Tibial artery (tissue), 4 donors: ENCODE measurements at places on chromosomes 16 and 17.

DNA sequence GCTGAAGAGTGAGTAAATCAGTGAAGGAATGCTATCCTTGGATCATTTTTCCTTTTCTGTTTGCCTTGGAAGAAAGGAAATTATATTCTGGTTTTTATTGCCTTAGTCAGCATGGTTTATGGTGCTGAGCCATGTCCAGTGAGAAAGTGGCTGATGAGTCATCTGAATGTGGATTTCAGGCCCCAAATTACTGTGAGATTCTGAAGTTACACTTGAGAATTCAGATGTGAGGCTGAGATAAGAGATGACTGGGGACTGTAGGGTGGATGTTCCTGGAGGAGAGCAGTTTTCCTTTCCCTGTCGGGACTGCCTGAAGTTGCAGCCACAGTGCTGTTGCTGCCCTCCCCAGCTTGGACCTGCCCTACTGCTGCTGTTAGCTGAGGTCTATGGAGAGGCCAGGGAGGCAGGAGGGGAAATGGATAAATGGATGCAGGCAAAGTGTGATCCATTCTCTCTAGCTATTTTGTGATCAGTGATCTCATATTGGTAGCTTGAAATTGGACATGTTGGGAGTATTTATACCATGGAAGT lies 4.2 kb upstream of the MAP3K14 start:
- no peak for DNase-seq

GRCh38 chr16:11640987-11641817 lies 27.1 kb upstream of the SNN start:
- peak; percentile 54 for DNase-seq

- DNase-seq: no peak
These were observed 22.1 kb upstream of the SPNS2 start for GRCh38 chr17:4476511-4477070.

- no peak for DNase-seq
These were observed 105.8 kb upstream of the METRNL start for GRCh38 chr17:82973456-82974135.

DNA sequence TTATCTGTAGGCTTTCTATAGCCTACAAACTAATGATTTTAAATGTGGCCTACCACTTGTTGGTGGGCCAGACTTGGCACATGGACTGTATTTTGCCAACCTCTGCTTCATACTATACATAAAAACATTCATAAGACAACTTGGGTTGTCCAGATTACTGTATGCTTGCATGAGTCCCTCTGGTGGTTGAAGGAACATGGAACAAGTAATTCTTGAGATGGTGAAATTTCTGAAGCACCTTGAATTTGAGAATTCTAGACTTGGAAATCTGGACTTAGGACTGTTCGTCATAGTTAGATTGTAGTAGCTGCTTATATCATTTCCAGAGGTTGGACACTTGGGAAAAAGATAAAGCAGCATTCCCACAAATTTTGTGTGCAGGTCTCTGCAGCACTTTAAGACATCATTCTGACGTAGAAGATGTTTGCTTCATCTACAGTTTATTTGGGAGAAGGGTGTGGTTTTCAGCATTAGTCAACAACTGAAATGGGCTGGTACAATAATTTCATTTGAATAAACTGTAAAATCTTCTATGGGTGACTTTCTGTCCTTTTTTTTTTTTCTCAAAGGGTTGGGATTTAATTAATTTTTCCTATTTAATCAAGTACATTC lies 31.2 kb downstream of the NFATC3 start:
- no peak for DNase-seq

DNA sequence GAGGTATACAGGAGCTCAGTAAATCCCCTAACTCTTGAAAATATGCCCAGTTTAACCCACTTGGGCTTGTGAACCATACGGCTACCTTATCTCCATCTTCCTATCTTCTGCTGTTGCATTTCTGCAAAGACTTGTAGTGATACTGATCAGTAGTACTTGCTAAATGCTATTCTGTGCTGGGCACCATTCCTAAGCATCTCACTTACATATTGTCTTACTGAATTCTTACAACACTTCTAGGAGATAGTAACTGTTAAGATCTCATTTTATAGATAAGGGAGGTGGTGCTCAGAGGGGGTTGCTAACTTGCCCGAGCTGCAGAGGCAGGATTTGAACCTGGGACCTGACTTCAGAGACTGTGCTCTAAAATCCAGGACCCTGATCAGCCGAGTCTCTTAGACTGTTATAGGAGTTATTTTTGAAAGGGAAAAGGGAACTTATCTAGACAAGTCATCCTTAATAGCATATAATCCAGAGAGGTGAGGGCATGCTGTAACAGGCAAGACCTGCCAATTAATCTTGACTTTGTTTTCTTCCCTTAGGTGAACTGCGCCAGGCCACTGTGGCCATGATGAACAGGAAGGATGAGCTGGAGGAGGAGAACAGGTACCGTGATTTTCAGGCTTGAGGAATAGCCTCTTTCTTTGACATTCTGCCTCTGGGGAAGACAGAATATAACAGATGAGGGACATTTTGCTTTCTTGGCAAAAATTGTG lies 149.7 kb downstream of the SNX29 start:
- no peak for DNase-seq

- no peak for DNase-seq
These were observed 606.4 kb upstream of the SALL1 start for GRCh38 chr16:51757505-51757904.

DNA sequence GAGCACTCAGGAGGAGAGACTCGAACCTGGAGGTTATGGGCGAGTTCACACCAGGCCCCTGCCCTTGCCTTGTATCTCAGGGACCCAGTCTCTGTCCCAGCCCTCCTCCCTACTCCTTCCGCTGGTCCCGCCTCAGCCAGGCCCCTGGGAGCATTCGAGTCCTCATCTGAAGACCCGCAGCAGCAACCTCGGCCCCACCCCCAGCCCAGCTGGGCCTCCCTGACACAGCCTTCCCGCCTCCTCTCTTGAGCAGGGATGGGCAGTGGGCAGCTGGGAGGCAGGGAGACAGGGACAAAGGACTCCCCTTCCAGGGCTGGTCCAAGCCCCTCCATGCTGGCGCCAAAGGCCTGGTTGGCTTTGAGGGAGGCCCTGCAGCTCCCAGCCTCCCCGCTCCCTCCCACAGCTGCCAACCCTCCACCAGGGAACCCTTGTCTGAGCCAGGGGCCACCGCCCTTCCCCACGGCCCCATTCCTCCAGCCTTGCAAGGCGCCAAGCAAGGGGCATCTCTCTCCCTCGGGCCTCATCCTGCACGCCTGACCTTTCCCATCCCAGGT lies 15.4 kb upstream of the ZC3H18 start:
- no peak for DNase-seq

GRCh38 chr16:22614271-22614947 lies 103.7 kb downstream of the NPIPB5 start:
- no peak for DNase-seq

GRCh38 chr17:65657251-65657828 lies 95.9 kb upstream of the AXIN2 start:
- no peak for DNase-seq

GRCh38 chr17:79842136-79842655 lies 3.0 kb upstream of the CBX4 start:
- DNase-seq: no peak

DNA sequence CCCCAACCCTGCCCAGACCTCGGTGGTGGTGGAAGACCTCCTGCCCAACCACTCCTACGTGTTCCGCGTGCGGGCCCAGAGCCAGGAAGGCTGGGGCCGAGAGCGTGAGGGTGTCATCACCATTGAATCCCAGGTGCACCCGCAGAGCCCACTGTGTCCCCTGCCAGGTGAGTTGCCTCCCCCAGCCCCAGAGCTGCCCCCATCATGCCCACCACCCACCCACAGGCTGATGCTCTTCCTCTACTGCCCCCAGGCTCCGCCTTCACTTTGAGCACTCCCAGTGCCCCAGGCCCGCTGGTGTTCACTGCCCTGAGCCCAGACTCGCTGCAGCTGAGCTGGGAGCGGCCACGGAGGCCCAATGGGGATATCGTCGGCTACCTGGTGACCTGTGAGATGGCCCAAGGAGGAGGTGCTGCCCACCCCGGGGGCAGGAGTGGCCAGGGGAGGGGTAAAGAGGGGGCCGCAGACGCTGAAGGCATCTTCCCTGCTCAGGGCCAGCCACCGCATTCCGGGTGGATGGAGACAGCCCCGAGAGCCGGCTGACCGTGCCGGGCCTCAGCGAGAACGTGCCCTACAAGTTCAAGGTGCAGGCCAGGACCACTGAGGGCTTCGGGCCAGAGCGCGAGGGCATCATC lies 8.4 kb downstream of the GALK1 start:
- DNase-seq: peak; percentile 62

DNA sequence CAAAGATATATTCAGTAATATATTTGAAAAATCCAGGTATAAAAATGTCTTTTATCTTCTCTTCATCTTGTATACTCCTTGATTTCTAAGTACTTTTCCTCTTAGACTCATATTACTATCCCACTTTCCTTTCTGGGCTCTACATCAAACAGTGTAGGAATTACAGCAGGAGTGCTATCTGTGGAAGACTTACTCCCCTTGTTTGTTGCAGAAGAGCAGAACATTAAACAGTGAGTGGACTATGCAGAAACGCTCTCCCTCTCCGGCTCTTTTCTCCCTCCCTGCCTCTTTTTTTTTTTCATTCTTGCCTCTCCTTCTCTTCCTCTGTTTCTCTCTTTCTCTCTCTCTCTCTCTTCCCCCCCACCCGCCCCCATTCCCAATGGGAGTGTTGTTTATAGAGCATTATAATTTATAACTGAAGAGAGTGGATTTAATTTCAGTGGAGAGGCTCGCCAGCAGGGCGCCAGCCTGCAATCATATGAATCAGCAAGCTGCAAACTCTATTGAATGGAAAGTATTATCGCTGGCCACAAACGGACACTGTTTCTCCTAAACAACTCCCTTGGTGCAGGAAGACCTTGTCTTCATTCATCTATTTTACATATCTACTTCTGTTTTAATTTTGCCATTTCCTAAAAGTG lies 242.3 kb upstream of the TBX2 start:
- no peak for DNase-seq

GRCh38 chr17:12256380-12256995 lies 235.8 kb downstream of the MAP2K4 start:
- DNase-seq: no peak

DNA sequence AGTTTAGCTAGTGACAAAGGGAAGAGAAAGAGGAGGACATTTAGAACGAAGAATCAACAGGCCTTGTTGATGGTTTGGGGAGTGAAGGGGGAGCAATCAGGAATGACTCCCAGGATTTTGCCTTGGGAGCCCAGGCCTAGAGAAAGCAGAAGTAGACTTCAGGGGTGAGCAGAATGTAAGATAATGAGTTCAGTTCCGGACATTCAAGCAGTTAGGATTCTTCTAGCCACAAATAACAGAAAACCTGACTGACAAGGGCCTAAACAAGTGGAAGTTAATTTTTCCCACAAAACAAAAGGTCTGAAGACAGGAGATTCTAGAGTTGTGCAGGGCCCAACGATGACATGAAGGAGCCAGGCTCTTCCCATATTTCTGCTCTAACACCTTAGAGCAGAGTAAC lies 45.9 kb downstream of the SKAP1 start:
- DNase-seq: no peak

DNA sequence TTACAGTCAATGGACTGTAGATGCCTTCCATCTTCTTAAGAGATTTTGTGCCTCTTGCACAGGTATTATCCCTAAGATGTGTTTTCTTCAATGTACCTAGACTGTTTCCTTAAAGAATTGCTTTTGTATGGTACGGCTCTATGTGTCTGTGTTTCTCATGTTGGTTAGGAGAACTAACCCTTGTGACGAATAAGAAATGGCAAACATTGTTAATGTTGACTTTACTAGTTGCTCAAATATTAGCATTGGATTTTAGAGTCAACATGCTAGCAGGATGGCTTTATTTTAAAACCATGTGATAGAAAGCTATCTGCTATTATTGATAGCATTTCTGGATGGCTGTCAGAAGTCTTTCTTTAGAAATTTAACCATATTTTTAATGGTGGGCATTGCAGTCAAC lies 34.5 kb downstream of the WWOX start:
- DNase-seq: no peak

GRCh38 chr16:8727131-8727806 lies 52.9 kb downstream of the ABAT start:
- no peak for DNase-seq

- no peak for DNase-seq
These were observed 5.6 kb downstream of the WSB1 start for GRCh38 chr17:27299384-27300049.

- no peak for DNase-seq
These were observed 8.2 kb upstream of the RPL27 start for GRCh38 chr17:42989726-42990652.

- DNase-seq: no peak
These were observed 27.2 kb downstream of the CDR2 start for GRCh38 chr16:22347100-22347820.

DNA sequence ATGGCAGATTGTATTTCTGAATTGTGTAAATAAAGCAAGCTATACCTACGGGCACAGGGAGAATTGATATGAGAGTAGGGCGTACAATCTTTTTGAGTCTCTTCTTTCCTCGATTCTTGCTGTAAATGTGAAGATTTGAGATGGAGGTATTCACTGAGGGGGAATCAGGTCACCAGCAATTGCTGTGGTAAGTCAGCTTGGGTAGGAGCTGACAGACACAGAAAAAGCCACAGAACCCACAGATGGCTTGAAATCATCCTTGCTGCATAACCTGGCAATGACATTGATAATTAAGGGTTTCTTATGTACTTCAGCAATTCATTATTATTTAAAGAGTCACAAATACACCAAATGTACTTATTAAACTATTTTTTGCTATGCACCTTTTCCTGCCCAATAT lies 164.2 kb downstream of the CNTNAP4 start:
- DNase-seq: no peak
